ENCODE measurements at places on chromosomes 4 and X.

DNA sequence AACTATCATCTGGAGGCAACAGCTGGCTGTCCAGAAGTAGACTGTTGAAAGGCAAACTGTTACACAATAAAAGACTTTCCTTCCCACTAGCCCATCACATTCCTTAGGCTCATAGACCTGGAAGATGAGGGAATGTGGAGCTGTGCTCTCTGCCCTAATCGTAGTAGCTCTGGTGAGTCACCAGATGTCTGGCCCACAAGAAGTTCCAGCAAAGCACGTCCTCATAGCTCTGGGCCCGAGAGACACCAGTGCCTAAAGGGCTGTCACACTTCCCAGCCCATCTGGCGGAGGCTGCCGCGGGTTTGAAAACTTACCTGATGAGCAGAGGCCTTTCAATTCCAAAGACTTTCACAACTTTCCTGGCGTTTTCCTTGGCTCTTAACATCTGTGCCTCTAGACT, 81.7 kb upstream of the STOX2 start:
- H3K4me3 ChIP-seq, result no peak overlapping the region
- H3K27ac ChIP-seq, result no peak overlapping the region
- no peak for DNase-seq

DNA sequence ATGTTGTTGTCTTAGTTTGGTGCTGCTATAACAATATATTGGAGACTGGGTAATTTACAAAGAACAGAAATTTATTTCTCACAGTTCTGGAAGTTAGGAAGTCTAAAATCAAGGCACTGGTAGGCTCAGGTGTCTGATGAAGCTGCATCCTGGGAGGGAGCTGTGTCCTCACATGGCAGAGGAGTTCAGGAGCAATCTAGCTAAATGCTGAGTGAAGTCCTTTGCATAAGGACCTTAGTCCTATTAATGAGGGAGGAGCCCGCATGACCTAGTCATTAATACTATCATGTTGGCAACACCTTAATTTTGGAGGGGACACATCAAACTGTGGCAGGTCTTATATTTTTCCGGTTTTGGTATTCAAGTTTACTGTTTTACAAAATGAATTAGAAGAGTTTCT, 36.0 kb upstream of the NSUN7 start:
- no peaks in the 10 kb centered on the region for H3K4me1 ChIP-seq
- no peak overlapping the region for H3K27ac ChIP-seq
- no peak for DNase-seq
- H3K4me3 ChIP-seq, result no peak overlapping the region
- H3K27me3 ChIP-seq, result peaks cover 12% of the 10 kb centered on the region
- no peaks in the 10 kb centered on the region for H3K36me3 ChIP-seq

DNA sequence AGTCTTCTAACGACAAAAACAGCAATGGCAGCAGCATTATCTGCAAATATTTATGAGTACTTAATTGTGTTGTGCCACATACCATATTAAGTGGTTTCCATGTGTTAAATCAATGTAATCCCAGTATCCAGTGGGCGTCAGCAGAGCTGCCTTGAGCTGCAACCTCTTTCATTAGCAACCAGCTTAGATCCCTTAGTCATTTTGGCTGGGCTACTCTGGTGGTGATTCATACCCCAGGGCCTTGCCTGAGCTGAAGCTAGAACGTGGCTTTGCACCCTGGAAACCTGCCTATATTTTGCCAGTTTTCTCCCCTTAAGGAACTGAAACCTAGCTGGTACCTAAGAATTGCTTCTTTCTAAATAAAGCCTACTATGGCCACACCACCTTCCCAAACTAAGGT, 474.3 kb upstream of the FTHL17 start:
- no peak overlapping the region for H3K4me3 ChIP-seq
- DNase-seq, result no peak
- H3K27ac ChIP-seq, result no peak overlapping the region

GRCh38 chr4:100651499-100652175, 133.8 kb upstream of the EMCN start:
- no peaks in the 10 kb centered on the region for H3K36me3 ChIP-seq
- H3K4me1 ChIP-seq, result no peaks in the 10 kb centered on the region
- no peak overlapping the region for H3K4me3 ChIP-seq
- DNase-seq, result no peak
- H3K27me3 ChIP-seq, result peaks cover 16% of the 10 kb centered on the region

Data from effector memory CD8-positive, alpha-beta T cell (primary cell).